T-helper 1 cell (primary cell): ENCODE measurements at places on chromosomes 7 and 10.

GRCh38 chr7:142632271-142633134 lies 116.8 kb upstream of the PRSS1 start:
- DNase-seq, result peak; percentile 68

- DNase-seq, result no peak
Measured at GRCh38 chr7:84924353-84924752, 262.5 kb downstream of the SEMA3D start.

GRCh38 chr10:85864173-85864549 lies 502.4 kb downstream of the GRID1 start:
- DNase-seq, result no peak

- DNase-seq, result no peak
Measured at GRCh38 chr10:79628083-79628482, 17.3 kb downstream of the SFTPA1 start.

DNA sequence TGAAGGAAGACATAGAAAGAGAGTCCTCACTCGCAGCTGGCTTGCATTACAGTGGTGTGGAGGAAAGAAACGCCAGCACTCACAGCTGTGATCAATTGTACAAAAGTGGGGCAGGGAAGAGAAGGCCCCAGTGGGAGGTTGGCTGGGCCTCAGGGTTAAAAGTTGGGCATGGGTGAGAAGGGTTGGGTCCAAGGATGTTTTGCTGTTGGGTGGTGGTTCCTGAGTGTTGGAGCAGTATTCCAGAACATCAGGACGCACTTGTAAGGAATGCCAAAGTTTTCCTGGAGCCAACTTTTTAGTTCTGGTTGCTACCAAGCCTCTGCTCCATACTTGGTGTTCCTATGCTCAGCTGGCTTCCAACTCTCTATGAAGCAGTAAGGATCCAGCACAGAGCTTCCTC lies 55.4 kb upstream of the MKRN1 start:
- no peak for DNase-seq

DNA sequence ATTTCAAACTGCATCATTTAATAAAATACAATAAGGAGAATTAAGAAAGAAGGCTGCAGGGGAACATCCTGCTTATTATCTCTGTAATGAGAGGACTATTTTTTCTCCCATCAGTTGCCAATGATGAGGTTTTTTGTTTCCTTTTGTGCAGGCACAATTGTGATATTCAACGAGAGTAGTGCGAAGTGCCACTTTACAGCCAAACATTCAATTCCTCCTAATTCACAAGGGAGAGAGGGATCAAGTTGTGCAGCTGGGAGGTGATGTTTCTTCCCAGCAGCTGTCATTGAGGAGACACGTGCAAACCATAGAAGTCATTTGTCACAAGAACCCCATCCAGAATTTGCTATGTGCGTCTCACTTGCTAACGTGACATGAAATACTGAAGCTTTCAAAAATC lies 81.6 kb upstream of the ICA1 start:
- no peak for DNase-seq

DNA sequence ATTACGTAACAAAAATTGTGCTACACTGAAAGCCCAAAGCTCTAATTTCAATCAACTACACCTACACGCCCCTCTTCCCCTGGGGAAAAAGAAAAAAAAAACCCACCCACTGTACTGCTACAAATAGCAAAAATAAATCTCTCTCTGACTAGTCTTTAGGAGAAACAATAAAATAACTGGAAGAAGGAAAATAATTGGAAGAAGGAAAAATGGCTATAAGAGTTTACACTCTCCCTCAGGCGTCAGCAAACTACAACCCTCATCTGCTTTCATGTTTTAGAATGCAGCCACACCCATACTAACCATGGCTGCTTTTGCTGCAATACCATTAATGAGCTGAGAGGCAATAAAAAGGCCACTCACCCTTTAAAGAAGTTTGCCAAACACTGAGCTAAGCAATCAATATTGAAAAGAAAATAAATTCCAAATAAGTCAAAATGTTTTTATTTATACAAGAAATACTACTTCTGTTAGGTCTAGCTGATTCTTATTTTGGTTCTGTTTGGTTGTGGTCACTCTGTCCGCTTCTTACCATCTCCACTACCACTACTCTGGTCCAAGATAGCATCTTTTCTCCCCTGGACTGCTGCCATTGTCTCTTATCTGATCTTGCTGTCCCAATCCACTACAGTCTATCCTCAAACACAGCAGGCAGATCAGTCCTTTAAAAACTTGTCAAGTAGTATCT lies 3.8 kb downstream of the MINDY3 start:
- no peak for DNase-seq

GRCh38 chr7:24143547-24143946 lies 140.4 kb upstream of the NPY start:
- no peak for DNase-seq

- peak; percentile 75 for DNase-seq
Measured at GRCh38 chr10:72086466-72087391, 1.6 kb downstream of the SPOCK2 start.

GRCh38 chr10:62108759-62109586 lies 159.7 kb downstream of the RTKN2 start:
- peak; percentile 30 for DNase-seq

DNA sequence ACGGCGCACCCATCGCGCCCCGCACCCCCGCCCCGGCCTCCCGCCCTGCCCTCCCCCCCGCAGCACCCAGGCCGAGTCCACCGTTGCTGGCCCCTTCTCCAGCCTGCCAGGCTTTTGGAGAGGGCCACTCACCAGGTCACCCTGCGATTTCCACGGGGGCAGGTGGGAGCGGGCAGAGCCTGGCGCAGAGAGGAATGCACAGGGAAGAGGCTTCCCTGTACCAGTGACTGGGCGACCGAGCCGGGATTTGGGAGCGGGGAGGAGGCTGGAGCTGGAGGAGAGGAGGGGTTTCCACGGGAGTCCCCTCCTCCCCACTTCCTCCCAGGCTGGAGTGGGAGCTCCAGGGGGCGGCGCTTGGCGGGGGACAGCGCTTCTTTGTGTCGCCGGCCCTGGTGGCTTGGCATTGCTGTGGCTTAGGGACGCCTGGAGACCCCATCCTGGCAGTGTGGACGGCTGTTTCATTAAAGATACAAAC lies 19.3 kb downstream of the TCAF1 start:
- DNase-seq, result no peak

GRCh38 chr10:51564896-51565510 lies 134.4 kb downstream of the CSTF2T start:
- DNase-seq, result no peak

DNA sequence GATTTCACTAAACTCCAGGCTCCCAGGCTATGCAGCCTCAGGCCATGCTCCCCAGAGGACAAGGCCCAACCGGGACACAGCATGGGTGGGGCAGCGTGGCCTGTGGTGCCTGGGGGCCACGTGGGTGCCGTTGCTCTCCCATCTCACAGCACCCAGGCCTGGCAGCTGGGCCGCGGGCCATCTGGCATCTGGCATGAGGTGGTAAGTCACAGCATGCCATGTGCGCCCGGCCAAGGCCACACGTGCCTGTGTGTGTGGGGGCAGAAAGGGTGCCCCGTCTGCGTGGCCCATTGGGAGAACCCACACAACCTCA lies 204.1 kb downstream of the EBF3 start:
- no peak for DNase-seq

DNA sequence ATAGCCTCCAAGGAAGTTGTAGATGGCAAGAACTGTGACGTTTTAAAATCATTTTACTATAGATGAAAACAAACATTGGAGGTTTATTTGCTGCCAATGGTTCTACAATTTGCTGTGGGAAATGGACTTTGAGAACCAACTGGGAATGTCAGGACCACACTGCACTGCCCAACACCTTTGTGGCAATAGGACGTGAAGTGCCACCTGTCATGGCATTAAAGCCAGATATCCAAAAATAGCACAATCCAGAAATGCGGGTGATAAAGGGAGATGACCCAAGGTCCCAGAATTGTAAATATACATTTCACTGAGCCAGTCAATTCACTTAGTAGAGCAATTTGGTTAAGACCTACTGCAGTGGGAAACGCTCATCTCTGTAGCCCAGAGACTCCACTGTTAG lies 116.4 kb downstream of the MPP7 start:
- DNase-seq, result no peak

DNA sequence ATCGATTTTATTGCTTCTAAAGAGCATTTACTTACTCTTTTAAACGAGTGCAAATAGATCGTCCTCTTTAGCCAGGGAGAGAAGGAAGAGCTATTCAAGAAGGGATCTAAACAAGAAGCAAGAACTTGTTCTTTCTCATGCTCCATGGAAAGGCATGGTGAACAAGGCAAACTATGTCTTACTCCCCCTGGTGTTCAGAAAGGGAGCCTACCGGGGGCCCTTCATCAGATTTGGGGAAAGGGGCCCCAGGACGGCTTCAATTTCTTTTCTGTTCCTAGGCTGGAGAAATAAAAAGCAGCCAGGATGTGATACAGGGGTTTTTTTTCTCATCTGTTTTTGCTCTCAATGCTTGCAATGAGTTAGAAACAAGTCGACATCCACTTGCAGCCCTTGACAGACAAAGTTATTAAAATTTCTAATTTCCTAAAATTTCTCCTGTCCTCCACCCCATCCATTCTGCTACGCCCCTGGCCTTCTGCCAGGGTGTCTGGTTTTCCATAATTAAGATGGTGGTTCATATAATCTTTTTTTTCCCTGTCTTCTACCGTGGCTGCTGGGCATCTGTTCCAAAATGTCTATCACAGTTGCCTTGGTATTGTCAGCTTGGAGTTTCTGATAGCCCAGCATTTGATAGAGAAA lies 214.4 kb downstream of the CREB5 start:
- DNase-seq, result peak; percentile 4

DNA sequence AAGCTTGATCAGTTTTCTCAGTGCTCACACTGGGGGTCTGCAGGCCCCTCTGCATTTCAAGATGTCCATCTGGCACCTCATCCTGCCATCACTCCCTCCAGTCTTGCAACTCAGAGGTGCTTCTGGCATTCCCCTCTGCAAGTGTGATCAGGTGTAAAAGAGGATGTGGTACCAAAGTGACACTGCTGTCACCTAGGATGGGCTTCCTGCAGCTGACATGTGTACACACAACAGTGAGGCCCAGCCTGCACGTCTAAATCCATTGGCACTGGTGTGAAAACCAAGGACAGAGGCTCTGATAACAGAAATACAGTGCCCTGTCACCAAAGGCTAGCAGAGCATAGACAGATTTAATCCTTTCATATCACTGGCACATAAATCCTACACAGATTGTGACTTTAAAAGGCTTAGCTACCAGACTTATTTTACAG lies 162.5 kb upstream of the CELF2 start:
- no peak for DNase-seq

- DNase-seq, result peak; percentile 27
Measured at GRCh38 chr7:25894902-25895791, 256.9 kb upstream of the NFE2L3 start.

- DNase-seq, result no peak
Measured at GRCh38 chr7:116711790-116712189, 39.8 kb downstream of the MET start.

- peak; percentile 21 for DNase-seq
Measured at GRCh38 chr7:134548877-134549276, at the start of gene AKR1B15. TSS of gene AKR1B15 (plus strand) at chr7:134549110. CDS start at chr7:134564620, 15,510 bp downstream.

- no peak for DNase-seq
Measured at GRCh38 chr7:116544487-116544886, 19.7 kb downstream of the CAV1 start.

GRCh38 chr7:17696422-17696821 lies 243.9 kb downstream of the SNX13 start:
- no peak for DNase-seq

- DNase-seq, result no peak
Measured at GRCh38 chr7:30526163-30526562, 21.5 kb upstream of the GGCT start.

DNA sequence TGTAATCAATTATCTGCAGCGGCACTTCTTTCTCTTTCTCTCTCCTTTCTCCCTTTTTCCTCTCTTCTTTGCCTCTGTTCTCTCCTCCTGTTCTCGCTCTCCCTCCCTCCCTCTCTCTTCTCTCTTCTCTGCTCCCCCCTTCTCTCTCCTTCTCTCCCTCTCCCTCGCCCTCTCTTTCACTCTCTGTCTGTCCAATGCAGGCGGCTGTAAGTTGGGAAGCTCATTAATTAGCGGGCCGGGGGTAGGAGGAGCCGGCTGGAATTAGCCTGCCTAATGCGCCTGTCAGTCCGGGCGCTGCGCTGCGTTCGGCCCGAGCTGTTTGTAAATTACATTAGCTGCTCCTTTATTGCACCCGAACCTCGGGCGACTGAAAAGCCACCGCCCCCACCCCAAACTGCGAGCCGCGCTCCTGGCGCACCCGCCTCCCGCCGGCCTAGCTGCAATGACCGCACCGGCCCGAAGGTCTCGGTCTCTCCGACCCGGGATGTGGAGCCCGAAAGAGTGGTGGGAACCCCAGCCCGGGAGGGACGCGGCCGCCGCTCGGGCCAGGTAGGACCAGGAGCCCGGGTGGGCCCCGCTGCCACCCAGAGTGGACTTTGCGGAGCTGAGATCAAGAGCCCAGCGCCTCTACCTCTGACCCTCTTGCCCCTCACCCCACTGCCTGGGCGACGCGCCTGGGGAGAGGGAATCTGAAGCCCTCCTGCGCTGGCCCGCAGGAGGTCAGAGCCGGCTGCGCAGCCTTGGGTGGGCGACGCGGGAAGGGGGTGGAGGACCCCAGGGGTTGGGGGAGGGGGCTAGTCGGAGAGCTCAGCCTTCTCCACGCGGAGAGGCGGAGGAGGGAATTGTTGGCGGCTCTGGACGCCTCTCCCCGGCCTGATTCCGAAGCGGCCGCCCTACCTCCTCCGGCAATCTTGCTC lies at the start of gene LBX1:
Gene LBX1 (minus strand): TSS at position 198 of the 917 bp plus-strand sequence. CDS start 648 bp downstream, outside the sequence.
- DNase-seq, result no peak

DNA sequence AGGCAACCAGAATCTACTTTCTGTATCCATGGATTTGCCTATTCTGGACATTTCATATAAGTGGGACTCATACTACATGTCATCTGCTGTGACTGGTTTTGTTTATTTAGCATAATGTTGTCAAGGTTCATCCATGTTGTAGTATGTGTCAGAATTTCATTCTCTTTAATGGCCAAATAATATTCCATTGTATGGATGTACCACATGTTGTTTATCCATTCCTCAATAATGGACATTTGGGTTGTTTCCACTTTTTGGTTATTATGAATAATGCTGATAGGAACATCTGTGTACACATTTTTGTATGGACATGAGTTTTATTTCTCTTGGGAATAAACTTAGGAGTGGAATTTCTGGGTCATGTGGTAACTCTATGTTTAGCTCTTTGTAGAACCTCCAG lies 133.7 kb downstream of the CREB5 start:
- no peak for DNase-seq

DNA sequence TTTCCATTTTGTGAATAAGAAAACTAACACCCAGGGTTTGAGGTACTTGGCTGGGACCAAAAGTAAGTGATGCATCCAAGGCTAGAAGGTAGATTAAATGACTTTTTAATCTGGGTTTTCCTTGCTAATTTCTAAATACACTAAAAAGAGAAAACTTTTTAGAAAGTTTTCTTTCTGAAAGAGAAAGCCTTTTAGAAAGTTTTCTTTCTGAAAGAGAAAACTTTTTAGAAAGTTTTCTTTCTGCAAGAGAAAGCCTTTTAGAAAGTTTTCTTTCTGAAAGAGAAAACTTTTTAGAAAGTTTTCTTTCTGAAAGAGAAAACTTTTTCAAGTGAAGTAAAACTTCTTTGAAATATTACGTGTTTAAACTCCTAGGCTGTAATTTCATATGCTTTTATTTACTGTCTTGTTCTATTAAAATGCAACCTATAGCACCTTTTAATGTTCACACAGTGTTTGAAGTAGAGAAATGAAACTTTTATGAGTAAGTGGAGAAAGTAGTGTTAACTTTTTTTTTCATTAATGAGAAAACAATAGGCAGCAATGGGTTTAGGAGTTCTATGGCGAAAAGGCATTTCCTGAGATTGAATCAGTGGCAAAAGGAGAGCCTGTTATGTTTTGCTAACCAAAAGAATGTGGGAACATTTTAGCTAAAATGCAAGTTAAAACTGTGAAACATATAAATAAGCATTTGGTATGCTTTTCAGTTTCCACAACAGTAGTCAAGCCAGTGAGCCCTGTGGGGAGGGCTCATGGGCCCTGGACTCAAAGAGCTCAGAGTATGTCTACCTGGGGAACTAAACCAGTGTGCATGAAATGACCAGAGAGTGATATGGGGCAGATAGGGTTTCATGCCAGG lies 103.7 kb downstream of the RBM20 start:
- DNase-seq, result no peak
